ENCODE measurements at places on chromosomes 16 and 17. TPM values are rescaled to one million over a fixed set of nuclear protein-coding genes. Genes with fewer than 3 reads are reported as not detected.

The NDRG4 gene
- total RNA-seq, result 12.1 TPM

The GFOD2 gene
- 20.5 TPM for total RNA-seq

The TEN1 gene
- 16.5 TPM for total RNA-seq

The PIGW gene
- 4.6 TPM for total RNA-seq

The SLC7A5 gene
- total RNA-seq, result 41.1 TPM

The HAS3 gene
- 0.25 TPM for total RNA-seq

The PTGES3L gene
- total RNA-seq, result 0.44 TPM

The CNTNAP1 gene
- total RNA-seq, result 52.4 TPM

The EIF1 gene
- total RNA-seq, result 145 TPM

The HOXB4 gene
- total RNA-seq, result 1.00 TPM

The NLRC3 gene
- total RNA-seq, result under 0.01 TPM

The CCL5 gene
- not detected for total RNA-seq

The FAM171A2 gene
- 1.8 TPM for total RNA-seq

The ALDOC gene
- total RNA-seq, result 110 TPM

The TMED6 gene
- 0.11 TPM for total RNA-seq

The CRHR1 gene
- not detected for total RNA-seq

The ZNF23 gene
- total RNA-seq, result 14.2 TPM

The NAGS gene
- total RNA-seq, result 2.9 TPM

The SLC35G6 gene
- total RNA-seq, result not detected

The CLUH gene
- 45.1 TPM for total RNA-seq

The TMIGD1 gene
- total RNA-seq, result not detected

The METTL26 gene
- 69.9 TPM for total RNA-seq

The DRC3 gene
- 0.55 TPM for total RNA-seq

The DPEP3 gene
- total RNA-seq, result not detected

The PPL gene
- total RNA-seq, result 0.75 TPM

The DBNDD1 gene
- 1.4 TPM for total RNA-seq

The DRC7 gene
- total RNA-seq, result not detected

The CPNE7 gene
- total RNA-seq, result 27.7 TPM

The CTRB1 gene
- not detected for total RNA-seq

The CA7 gene
- not detected for total RNA-seq

The DECR2 gene
- total RNA-seq, result 15.9 TPM

The SCN4A gene
- total RNA-seq, result under 0.01 TPM
